ENCODE measurements at places on chromosomes 13 and 19.

DNA sequence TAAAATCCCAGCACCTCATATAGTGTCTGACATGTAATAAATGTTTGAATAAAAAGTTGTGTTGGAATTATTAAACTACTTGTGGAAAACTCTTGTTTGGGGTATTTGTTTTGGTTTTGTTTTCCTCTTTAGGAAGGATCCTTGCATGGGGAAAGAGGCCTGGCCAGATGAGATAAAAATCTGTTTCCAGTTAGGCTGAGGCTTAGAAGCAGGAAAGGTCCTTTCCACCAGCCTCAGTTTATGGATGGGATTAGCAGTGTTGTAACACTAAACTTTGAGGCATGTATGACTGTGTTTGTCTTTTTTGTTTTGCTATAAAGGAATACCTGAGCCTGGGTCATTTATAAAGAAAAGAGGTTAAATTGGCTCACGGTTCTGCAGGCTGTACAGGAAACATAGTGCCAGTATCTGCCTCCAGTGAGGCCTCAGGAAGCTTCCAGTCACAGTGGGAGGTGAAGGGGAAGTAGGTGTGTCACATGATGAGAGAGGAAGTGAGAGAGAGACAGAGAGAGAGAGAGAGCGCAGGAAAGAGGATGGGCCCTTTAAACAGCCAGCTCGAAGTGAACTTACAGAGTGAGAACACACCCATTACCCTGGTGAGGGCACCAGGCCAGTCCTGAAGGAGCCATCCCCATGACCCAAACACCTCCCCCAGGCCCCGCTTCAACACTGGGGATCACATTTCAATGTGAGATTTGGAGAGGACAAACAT, 21.6 kb downstream of the SPATA13 start:
- no peak for DNase-seq

DNA sequence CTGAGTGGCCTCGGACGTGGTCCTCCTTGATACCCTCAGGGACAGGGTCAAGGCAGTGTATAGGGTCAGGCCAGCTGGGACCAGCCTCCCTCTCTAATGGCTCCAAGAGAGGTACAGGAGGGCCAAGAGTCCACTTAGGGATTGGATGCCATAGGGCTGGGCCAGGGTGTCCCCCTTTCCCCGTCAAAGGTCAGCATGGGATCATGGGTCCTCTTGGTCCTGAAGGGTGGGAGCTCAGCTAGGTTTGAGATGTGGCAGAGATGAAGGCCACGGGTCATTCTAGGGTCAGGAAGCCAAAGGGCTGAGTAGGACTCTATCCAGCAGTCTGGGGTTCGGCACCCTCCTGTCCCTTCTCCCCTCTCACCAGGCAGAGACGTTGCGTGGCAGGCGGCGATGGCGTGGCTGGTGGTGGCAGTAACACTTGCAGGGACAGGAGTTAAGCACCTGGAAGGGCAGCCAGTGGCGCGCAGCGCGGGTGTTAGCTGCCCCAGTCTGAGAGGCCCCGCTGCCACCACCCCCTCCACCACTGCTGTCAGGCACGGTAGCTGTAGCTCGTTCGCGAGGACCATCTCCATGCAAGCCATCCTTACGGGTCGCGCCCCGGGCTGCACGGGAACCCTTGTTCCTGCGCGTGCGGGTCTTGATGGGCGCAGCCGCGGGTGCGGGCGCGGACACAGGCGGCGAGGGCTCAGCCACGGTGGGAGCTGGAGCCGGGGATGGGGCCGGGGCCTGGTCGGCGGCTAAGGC, 2.6 kb downstream of the GGN start:
- DNase-seq, result no peak

DNA sequence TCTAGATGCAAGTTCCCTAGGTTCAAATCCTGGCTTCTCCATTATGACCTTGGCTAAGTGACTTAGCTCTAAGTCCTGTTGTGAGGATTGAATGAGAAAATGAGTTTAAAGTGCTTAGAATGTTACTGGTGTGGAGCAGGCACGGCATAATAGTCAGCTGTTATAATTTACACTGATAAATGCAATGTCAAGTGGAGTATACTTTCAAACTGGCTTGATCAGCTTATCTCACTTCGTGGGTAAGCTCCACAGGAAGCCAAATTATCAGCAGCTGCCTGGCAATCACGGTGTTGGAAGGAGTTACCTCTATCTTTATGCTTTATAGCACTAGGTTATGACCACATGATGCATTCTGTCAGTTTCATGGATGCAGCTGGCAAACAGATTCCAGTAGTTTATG, 272.8 kb downstream of the OLFM4 start:
- DNase-seq, result no peak

DNA sequence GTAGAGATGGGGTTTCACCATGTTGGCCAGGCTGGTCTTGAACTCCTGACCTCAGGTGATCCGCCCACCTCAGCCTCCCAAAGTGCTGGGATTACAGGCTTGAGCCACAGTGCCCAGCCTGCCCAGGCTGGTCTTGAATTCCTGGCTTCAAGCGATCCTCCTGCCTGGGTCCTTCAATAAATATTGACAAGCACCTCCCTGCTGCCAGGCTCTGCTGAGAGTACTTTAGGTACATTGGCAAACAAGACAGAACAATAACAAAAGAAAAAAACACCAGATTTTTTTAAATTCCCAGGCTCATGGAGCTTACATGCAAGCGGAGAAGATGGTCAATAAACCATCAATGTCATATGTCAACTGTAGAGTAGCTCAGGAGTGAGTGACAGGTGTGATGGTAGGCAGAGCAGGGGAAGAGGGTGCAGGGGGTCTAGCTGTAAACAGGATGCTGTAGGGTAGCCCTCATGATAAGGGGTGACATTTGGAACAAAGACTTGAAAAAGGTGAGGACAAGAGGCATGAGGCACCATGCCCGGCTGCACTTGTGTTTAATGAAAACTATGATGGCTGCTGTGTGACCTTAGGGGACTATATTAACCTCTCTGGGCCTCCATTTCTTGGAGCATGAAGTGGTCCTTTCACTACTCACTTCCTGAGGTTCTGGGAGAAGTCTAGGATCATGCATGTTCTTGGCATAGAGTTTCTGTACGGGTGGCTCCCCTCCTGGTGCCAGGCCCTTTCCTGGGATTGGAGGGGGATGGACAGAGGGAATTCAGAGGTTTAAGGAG, 19.6 kb downstream of the SULT2B1 start:
- DNase-seq, result no peak

- no peak for DNase-seq
Measured at GRCh38 chr19:2176337-2176994, 12.7 kb downstream of the DOT1L start.

DNA sequence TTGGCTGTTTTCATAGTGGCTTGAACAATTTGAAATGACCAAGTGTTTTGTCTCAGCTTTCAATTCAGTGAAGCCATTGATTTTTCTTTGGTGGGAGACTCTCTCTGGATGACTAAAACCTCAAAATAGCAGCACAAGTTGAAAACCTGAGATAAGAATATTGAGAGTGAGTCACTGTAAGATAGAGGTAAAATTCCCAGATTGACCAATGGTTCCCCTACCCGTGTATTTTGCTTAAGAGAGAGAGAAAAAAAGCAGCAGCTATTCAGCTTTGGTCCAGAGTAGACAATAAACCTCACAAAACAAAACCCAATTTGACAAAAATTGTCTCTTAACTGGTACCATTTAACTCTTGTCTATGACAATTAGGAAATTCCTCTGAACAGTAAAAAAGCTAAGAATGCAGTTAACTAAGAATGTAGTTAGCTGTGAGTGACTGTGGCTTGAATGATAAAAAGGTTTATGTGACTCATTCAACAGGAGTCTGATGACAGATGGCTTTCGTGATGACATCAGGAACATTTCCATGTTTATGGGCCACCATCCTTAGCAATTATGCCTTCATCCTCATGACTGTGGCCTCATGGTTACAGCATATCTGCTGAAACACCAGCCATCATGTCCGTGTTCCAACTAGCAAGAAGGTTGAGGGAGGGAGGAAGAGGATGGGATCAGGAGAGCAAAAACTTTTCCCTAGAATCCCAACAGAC, 356.9 kb downstream of the NDFIP2 start:
- DNase-seq, result no peak

- no peak for DNase-seq
Measured at GRCh38 chr13:40345654-40346372, 320.6 kb downstream of the FOXO1 start.

- DNase-seq, result peak; percentile 86
Measured at GRCh38 chr19:18097217-18097992, at the start of gene MAST3. TSS of gene MAST3 (plus strand) at chr19:18097778. CDS start at chr19:18097793, 15 bp downstream.

- DNase-seq, result peak; percentile 35
Measured at GRCh38 chr19:35268536-35269437, at the start of gene USF2. TSS of gene USF2 (plus strand) at chr19:35268962. CDS start at chr19:35269102, 140 bp downstream.

DNA sequence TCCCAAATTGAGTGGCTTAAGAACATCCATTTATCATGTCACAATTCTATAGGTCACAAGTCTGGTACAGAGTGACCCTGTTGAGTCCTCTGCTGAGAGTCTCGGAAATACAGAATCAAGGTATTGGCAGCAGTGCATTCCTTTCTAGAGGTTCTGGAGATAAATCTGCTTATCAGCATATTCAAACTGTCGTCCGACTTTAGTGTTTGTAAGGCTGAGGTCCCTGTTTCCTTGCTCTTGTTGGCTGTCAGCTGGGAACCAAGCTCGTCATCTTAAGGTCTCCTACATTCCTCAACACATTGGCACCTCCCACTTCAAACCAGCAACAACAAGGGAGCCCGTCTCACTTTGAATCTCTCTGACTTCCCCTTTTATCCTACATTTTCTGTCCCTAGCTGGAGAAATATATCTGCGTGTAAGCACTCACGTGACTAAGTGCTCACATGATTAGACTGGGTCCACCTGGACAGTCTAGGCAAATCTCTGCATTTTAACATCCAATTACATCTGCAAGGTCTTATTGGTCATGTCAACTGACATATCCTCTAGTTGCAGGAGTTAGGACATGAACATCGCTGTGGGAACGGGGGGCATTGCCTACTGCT, 886.8 kb downstream of the PCDH9 start:
- DNase-seq, result no peak

DNA sequence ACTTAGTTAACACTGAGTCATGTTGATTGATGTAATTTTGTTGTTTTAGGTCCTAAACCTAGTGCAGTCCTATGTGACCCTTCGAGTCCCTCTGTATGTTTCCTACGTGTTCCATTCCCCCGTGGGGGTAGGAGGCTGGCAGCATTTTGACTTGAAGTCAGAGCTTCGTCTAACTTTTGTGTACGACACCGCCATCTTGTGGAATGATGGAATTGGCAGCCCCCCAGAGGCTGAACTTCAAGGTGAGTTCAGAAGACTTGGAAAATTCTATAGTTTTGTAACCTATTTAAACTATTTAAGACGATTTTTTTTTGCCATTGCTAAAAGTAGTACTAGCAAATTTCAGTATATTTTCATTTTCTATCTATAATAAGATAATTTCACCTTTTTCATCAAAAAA, 117.9 kb downstream of the STOML3 start:
- DNase-seq, result no peak

- DNase-seq, result no peak
Measured at GRCh38 chr19:3024870-3025548, 4.1 kb downstream of the TLE2 start.

DNA sequence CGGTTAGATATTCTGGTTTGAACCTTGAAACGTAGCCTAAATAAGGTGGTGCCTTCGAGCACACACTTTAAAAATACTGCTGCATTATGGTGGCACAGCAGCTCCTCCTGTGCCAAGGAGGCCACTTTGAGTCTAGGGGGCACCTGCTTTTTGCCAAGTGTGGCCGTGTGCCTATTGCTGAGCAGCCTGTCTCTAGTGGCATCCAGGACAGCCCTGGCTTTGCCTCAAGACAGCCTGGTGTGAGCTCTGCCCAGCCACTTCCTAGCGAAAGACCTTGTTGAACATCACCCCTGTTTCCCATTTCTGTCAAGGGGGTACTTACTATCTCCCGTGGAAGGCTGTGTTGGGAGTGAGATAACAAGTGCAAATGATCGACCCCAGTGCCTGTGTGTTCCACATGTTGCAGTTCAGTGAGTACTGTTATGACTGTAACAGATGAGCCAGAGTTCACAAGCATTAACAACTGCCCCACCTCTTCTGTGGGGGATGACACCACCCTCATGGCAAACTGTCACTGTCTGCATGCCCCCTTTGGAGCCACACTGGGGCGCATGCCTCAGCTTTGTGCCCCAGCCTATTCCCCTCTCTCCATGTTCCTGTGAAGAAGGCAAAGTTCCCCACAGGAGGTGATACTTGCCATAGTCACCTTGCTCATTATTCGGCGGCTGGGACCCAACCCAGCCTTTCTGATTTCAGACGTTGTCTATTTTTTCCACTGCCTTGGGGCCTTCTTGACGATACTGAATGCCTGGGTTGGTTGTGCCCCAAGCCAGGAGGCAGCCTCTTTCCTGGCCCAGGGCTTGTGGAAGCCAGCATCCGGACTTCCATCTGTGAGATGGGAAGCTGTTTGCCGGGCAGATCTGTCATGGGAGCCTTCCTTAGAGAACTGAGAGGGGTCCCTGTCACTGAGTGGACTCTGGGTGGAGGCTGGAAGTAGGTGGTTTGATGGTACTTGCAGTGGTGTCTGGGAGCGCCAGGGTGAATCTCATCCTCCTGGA, 5.4 kb downstream of the GATAD2A start:
- DNase-seq, result no peak

DNA sequence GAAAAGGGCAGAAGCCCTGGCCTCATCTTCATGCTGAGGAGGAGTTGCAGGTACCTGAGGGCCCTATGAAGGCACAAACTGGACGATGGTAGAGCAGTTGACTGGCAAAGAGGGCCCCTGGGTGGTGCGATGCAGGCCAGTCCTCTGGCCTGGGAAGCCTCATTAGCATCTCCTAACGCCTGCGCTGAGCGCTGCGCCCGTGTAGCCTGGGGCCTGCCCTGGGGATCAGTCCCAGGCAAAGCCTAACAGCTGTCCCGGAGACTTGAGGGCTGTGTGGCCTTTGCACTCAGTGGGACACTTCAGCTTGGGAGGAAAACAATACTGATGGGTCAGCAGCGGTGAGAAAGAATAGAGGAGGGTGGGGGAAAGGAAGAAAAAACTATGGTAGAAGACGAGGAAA, 187.7 kb downstream of the RAP2A start:
- DNase-seq, result no peak

DNA sequence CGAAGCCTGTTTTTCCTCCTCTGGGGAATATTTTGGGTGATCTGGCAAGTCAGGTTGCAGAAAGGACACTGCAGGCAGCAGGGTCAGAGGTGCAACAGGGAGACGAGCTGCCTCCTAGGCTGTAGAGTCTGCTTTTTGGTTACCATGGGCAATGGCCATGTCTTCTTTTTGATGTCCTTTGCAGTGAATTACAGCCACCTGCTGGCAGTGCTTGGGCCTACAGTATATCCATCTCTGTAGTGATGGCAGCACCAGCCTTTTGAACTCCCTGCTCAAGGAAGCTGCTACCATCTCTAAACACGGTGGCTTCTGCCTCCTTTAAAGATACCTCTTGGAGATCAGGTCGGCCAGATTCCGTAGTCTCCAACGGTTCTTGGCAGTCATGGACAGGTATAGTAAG, 73.9 kb downstream of the WTIP start:
- no peak for DNase-seq

GRCh38 chr19:814152-815078, 7.3 kb downstream of the PLPPR3 start:
- DNase-seq, result no peak

- no peak for DNase-seq
Measured at GRCh38 chr19:1273263-1274041, 1.9 kb upstream of the FAM174C start.

GRCh38 chr19:36125557-36125956, 10.3 kb downstream of the TBCB start:
- DNase-seq, result no peak

Measured in stimulated activated CD8-positive, alpha-beta memory T cell treated with anti-CD3 and anti-CD28 coated beads, Interleukin-2, amount 100 ng/mL, for 1 hour (primary cell).